HEK293T (cell line): ENCODE measurements at places on chromosomes 2 and 18.

- no peak for DNase-seq
Measured at GRCh38 chr2:160465002-160465401, 28.6 kb downstream of the RBMS1 start.

- no peak for DNase-seq
Measured at GRCh38 chr2:86704459-86704971, 15.6 kb upstream of the RMND5A start.

- DNase-seq: no peak
Measured at GRCh38 chr2:25265802-25266201, 75.9 kb downstream of the DNMT3A start.

- peak; percentile 10 for DNase-seq
Measured at GRCh38 chr2:140442319-140442718, 1662.1 kb upstream of the NXPH2 start.

- no peak for DNase-seq
Measured at GRCh38 chr18:59628995-59629394, 68.2 kb downstream of the CCBE1 start.

DNA sequence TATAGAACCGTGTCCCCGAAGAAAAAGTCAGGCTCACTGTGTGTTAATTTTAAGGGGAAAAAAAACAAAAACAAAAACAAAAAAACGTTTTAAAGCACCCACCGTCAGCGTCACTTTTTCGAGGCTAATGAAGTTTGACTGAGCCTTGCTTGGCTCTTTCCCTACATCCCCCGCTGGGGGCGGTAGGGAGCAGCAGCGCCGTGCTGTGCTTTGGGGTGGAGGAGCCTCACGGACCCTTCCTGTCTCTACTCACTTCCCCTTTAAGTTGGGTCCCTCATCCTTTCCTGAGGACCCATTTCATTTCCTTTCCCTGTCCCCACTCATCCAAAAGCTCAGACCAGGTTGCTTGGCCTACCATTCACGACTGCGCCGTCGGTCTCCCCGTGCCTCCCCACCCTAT is 82.8 kb upstream of the RPL31 start:
- DNase-seq: no peak

GRCh38 chr2:99806758-99807157 is 316.9 kb upstream of the REV1 start:
- no peak for DNase-seq

DNA sequence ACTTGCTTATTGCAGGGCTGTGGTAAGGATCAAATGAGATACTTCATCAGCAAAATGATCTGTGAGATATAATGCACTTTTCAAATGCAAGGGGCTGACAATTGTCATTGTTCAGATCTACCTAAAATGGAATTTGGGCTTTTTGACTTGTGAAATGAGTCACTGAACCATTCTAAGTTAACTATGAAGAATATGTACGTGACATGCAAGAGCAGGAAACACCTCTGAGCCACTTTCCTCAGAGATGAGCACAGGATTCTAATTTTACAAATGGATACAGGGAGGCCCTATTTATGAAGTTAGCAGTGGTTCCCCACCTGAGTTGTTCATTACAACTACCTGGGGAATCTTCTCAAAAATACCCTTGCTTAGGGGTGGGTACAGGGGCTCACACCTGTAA is 26.7 kb downstream of the CTLA4 start:
- no peak for DNase-seq

DNA sequence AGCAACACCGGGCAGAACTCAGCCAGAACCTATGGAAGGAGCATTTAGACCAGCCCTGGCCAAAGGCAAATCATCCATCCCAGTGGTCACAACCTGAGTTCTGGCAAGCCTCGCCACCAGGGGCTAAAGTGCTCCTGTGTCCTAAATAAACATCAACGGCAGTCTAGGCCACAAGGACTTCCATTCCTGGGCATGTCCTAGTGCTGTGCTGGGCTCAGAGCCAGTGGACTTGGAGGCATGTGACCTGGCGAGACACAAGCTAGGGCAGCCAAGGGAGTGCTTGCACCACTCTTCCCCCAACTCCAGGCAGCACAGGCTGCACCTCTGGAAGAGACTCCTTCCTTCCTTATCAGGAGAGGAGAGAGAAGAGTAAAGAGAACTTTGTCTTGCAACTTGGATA is 69.0 kb downstream of the ST6GAL2 start:
- no peak for DNase-seq

GRCh38 chr2:69222953-69223658 is 163.9 kb downstream of the GFPT1 start:
- no peak for DNase-seq
